Inflammatory macrophage treated with lipopolysaccharide for 4 hours (primary cell): ENCODE measurements at places on chromosomes 13 and 19.

- DNase-seq, result no peak
Measured at GRCh38 chr19:13132471-13133180, 14.6 kb downstream of the NACC1 start.

- DNase-seq, result no peak
Measured at GRCh38 chr13:101714195-101714594, 261.7 kb downstream of the ITGBL1 start.

DNA sequence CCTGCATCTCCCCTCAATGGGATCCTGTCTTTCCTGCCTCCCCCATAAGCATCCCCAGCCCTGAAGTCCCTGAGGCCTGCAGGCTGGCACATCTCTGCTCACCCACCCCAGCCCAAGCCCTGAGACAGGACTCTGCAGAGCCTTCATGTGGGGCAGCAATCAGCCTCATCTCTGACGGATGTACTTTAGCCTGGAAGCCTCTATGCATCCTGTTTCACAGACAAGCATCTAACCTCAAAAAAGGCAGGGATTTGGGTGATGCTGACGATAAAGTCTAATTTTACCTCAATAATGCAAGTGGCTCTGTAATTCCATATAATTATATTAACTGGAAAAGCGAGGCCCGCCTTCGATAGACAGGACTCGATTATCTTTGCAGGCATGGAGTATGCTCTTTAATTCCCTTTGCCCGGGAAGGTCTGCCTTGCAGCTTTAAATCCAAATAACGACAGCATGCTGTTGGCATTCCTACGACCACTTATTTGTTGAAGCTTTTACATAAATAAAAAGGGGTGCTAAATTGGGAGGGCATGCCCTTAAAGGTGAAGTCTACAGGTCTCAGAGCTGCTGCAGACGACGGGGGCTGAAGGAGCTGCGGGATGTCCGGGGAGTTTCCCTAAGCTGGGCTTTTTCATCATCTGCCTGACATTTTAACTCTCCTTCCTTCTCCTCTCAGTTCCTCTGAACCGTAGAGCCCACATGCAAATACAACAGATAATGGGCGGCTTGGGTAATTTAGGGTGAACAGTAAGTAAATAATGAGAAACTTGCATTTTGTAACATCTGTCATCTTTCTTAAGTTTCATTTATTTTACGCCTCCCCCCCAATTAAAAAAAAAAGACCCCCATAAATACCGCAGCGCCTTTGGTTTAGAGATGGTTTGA, 211.5 kb downstream of the URI1 start:
- no peak for DNase-seq

DNA sequence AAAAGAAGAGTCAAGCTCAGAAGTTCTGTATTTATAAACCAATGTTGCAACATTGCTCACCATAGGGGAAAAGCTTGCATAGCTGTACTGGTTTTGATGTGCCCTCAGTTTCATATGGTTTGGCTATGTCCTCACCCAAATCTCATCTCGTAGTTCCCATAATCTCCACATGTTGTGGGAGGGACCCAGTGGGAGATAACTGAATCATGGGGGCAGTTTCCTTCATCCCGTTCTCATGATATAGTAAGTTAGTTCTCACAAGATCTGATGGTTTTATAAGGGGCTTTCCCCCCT, 73.9 kb downstream of the TNFRSF19 start:
- DNase-seq, result peak; percentile 22

GRCh38 chr13:67137044-67137735, 92.9 kb downstream of the PCDH9 start:
- no peak for DNase-seq

DNA sequence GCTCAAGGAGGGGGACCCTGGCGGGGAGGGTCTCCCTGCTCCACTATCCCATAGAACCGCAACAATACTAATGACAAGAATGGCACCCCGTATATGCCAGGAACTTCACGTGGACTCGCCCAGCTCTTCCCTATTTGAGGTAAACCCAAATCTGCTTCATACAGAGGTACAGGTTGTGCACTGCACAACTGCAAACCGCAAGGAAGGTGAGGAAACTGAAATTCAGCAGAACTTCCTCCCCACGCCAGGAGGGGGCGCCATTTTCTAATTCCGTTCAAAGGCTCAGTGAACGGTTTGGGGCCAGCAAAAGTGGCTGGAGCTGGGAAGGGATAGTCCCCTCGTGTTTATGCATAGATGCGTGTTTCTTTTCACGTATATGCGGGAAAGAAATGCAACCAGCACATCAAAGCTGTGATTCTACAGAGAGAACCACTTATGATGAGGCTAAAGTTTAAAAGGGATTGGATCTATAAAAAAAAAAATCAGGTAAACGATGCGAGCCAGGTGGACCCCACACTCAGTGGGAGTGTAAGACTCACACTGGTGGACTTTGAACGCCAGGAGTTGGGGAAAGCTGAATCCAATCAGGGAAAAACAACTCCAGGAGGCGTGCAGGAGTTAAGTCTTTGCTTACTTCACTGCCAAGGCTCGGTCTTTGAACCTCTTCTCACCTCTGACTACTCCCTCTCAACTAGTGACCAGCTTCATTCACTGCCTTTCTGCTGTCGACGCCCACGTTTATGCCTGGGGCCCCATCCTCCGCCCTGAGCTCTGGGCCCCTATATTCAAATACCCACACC, 20.3 kb downstream of the C19orf81 start:
- DNase-seq, result peak; percentile 41

- DNase-seq, result no peak
Measured at GRCh38 chr13:59991395-59991794, 172.3 kb downstream of the DIAPH3 start.

GRCh38 chr13:98187155-98187964, 10.3 kb upstream of the RNF113B start:
- no peak for DNase-seq

DNA sequence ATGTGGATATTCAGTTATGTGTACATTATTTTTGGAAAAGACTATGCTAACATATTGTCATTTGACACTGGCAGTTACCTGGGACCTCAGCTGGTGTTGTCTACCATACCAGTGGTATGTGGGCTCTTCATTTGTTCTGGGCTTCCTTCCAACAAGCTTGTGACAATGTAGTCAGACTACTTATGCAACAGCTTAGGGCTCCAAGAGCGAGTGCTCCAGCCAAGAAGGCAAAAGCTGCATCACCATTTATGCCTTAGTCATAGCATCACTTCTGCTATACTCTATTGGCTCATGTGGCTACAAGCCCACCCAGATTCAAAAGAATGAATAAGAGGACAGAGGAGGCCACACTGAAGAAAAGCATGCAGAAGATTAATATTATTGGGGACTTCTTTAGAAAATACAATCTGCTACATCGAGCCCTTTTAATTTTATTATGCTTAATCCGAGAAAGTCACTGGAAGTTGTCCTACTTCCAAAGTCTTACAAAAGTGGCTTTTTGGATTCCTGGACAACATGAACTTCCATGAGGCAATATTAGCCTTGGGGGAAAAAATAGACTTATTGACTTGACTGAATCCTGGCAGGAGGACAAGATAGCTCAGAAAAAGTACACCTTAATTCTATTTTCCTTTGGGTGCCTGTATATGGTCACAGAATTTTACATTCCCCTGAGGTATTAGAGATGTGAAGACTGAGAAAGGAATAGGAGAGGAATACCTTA, 529.4 kb upstream of the HTR2A start:
- peak; percentile 81 for DNase-seq

GRCh38 chr19:6272913-6273600, 6.7 kb downstream of the MLLT1 start:
- no peak for DNase-seq

- DNase-seq, result peak; percentile 28
Measured at GRCh38 chr19:34254698-34255432, 511 bp downstream of the GARRE1 start.

DNA sequence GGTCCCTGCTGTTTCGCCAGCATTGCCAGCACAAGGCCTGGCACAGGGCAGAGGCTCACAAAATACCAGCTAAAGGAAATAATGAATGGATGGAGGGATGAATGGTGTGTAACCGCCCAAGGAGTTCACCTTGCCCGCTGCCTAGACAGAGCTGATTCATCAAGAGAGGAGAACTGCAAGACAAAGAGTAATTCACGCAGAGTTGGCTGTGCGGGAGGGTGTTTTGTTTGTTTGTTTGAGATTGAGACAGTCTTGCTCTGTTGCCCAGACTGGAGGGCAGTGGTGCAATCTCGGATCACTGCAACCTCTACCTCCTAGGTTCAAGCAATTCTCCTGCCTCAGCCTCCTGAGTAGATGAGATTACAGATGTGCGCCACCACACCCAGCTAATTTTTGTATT, 3.0 kb downstream of the OPA3 start:
- DNase-seq, result no peak

- no peak for DNase-seq
Measured at GRCh38 chr13:76472916-76473315, 413.3 kb downstream of the KCTD12 start.

DNA sequence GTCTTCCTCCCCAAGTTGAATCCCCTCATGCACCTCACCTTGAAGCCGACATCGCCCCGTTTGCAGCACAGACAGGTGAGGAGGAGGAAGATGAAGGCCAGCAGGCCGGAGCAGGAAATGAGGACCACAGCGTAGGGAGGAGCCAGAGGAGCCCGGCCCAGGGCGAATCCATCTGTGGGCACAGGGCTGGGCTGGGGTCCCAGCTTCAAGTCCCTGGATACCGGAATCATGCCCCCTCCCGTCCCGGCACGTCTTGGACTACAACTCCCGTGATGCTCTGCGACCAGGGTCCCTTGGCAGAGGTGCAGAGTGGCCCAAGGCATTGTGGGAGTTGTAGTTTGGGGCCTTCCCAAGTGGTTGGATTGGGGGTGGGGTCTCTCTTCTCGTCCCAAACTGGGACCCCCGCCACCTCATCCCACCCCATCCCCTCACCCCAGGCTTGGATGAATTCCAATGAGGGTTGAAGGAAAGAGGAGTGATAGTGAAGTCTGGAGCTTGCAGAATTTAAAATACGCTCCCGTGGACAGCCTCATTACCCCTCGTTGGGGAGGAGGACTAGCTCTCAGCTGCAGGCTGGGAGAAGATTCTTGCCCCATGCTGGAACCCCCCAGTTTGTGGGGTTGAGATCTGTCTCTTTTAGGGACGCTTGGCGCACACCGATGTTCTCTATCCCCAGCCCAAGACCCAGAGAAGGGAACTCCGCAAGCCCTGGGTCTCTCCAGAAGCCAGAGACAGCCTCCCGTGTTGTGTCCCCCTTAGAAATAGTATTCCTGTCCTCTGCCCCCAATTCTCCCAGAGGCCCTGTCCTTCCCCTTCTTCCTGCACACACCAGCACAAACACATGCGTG, 990 bp downstream of the LMTK3 start:
- DNase-seq, result peak; percentile 46

DNA sequence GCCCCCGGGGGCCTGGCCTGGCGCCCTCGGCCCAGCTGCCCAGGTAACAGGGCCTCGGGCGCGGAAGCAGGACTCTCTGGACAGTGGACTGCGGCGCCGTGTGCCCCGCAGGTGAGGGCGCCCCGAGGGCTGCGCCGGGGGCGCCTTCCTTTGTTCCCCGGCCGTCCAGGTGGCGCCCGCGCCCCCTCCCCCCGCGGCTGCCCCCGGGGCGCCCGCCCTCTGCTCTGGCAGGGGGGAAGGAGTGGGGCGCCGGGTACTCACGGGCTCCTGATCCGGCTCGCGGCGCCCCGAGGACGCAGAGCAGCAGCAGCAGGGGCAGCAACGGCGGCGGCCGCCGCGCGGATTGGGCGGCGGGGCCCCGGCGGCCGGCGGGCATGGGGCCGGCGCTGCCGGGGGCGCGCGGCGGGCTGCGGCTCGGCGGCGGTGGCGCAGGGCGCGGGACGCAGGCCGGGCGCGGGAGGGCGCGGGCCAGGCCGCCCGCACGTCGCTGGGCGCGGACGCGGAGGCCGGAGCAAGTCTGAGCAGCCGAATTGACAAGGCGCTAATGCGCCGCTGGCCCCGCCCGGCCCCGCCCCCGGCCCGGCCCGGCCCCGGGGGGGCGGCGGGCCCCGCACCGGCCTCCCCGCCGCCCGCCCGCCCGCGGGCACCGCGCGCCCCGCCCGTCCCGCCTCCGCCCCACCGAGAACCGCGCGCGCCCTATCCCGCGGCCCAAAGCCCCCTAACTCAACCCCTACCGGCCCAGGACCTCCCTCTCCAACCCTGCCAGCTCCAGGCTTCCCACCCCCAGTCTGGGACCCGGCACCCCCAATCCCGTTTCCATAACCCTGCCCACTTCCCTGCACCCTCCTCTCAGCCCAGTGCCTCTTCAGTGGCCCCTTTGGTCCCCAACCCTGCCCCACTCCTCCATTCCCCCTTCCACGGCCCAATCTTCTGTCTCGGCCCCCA, at the start of gene CRLF1:
CRLF1 (minus strand) TSS at position 519 of the 945 bp plus-strand sequence; CDS start at position 376, 143 bp downstream.
- DNase-seq, result no peak

DNA sequence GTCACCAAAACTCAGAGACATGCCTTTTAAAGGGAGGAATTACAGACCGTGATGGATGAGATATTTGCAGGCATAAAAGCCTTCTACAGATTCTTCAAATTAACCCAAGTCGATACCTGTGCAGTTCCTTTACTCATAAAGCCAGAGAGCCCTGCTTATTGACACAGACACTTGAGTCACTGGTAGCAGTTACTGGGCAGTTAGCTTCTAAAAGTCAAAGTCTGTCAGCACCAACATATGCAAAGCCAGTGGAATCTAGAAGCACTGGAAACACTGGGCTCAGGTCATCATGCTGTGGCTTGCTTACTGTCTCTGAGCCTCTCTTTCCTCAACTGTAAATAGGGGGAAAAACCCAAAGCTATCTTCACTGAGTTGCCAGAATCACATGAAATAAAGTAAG, 25.7 kb upstream of the LRCH1 start:
- DNase-seq, result peak; percentile 18

- no peak for DNase-seq
Measured at GRCh38 chr19:57057036-57057686, 62.6 kb upstream of the USP29 start.

- no peak for DNase-seq
Measured at GRCh38 chr19:35034005-35034502, 3.8 kb downstream of the SCN1B start.

GRCh38 chr13:60720590-60720989, 323.6 kb downstream of the TDRD3 start:
- DNase-seq, result no peak

GRCh38 chr13:37616131-37616530, 17.6 kb upstream of the POSTN start:
- no peak for DNase-seq

GRCh38 chr13:51488212-51488611, 35.4 kb upstream of the INTS6 start:
- no peak for DNase-seq

DNA sequence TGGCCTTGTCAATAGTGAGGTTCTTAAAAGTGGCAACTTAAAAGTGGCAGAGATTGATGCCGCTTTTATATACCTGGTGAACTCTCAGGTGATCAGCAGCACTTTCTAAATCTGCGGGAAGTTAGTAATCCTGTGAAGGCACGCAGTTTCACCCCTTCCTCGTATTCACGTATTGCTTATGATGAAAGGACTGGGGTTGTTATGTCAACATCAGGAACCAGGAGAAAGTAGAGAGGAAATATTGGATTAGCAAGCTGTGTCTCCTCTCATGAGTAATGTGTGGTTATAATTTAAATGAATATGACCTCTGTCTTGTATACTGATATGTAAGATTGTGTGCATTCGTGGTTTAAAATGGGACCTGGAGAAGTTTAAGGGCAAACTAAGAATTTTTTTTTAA, 544.6 kb downstream of the SLITRK6 start:
- no peak for DNase-seq
